Panc1 (cell line): ENCODE measurements at places on chromosomes 4 and X. TPM values are rescaled to one million over a fixed set of nuclear protein-coding genes. Genes with fewer than 3 reads are reported as not detected.
A peak's percentile ranks its signal among the peaks of the same experiment; 100 is the strongest.

GRCh38 chr4:76571274-76571673 lies 136.2 kb downstream of the SHROOM3 start:
- no peak for DNase-seq

UGT2B10 gene
- total RNA-seq: not detected

DNA sequence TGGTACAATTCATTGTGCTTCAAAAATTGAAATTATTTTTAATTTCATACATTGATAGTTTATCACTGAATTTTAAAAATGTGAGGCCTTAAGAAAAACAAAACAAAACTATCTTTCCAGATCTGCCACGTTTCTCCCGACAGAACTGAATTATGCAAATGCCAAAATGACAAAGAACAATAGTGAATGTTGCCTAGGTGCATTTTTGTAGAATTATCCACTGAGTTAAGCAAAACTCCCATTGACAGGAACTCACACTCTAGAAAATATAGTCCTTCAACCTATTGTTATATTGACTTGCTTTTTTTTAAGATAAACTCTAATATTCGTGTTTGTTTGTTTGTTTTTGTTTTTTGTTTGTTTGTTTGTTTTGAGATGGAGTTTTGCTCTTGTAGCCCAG lies 6.5 kb downstream of the PCGF3 start:
- DNase-seq: no peak

NKX3-2 gene
- total RNA-seq: 1.2 TPM

FHDC1 gene
- total RNA-seq: 0.21 TPM

- no peak for DNase-seq
These were observed 139.9 kb downstream of the CHIC2 start for GRCh38 chr4:53924333-53925049.

DNA sequence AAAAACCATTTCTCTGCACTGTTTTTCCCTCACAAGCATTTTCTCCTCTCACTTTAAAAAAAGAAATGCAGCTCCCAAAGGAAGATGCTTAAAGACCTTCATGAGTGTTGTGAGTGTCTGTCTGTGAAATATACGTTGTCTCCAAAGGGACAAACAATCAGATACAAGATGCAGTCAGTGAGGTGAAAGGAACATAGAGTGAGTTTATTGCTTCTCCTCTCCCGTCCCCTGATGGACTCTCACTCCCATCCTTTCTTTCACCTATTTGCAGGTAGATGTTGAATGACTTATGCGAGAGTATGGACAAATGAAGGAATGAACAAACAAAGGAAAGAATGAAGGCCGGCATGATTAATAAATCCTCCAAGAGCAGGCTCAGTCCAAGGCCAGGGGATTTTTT lies 561.2 kb upstream of the DIPK2B start:
- no peak for DNase-seq

FHL1 gene
- 67.9 TPM for total RNA-seq

RIPPLY1 gene
- total RNA-seq: not detected

FAM50A gene
- total RNA-seq: 225 TPM

DNA sequence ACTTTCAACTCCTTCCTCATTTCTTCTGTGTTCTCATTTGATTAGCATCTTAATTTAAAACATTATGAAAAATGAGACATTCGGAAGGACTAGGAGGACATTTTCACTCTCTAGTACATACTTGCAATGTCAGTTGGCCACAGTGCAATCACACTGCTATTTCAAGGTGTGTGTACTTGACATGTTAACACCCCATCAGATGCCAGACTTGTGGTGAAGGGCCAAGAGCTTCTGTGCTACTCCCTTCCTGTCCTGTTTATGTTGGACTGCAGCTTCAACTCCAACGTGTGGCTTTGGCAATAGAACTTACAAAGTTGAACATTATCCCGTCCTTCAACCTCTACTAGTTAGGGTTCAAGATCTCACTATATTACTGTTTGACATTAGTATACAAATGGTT lies 221.0 kb downstream of the PALLD start:
- no peak for DNase-seq

SHOX gene
- not detected for total RNA-seq

GRCh38 chr4:187178587-187178986 lies 454.9 kb upstream of the FAT1 start:
- no peak for DNase-seq

- DNase-seq: no peak
These were observed 198.1 kb upstream of the FTHL17 start for GRCh38 chrX:31269914-31270313.

SPANXN4 gene
- not detected for total RNA-seq

- no peak for DNase-seq
These were observed 361.3 kb downstream of the OPHN1 start for GRCh38 chrX:68072041-68072440.

DNA sequence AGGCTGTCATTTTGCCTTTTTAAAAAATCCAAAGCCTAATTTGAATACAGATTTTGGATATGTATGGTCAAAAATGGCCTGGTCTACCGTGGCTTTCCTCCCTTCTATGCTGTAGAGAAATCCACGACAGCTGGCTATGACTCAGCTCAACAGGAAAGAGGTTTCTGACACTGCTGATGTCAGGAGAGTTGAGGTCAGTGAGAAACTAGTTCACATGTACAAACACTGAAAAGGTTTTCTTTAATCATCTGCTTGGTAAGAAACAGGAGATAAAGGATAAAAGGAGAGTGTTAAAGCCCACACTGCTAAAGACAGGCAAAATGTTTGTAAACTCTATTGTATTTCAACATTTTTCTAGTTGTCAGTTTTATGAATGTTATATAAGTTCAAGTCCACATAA lies 113.9 kb downstream of the NYX start:
- DNase-seq: peak; percentile 10

DNA sequence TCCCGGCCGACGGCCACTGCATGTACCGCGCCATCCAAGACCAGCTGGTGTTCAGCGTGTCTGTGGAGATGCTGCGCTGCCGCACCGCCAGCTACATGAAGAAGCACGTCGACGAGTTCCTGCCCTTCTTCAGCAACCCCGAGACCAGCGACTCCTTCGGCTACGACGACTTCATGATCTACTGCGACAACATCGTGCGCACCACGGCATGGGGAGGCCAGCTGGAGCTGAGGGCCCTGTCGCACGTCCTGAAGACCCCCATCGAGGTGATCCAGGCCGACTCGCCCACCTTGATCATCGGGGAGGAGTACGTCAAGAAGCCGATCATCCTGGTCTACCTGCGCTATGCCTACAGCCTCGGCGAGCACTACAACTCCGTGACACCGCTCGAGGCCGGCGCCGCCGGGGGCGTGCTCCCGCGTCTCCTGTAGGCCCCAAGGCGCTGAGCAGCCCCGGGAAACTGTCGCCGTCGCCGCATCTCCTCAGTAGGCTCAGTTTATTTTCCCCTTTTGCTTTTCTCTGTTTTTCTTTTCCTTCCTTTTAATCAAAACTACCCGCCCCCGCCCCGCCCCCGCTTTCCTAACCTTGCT lies 799 bp downstream of the OTUD6A start:
- no peak for DNase-seq

TMEM271 gene
- not detected for total RNA-seq

UPF3B gene
- 27.8 TPM for total RNA-seq

GRCh38 chr4:45693746-45694145 lies 430.1 kb downstream of the GABRG1 start:
- DNase-seq: no peak

SLC26A1 gene
- total RNA-seq: 1.8 TPM

GRCh38 chr4:153577053-153577452 lies 107.0 kb upstream of the TLR2 start:
- no peak for DNase-seq

FAM9B gene
- total RNA-seq: not detected

GRCh38 chrX:9462456-9462855 lies 2.4 kb upstream of the TBL1X start:
- no peak for DNase-seq
